Activated CD4-positive, alpha-beta T cell treated with anti-CD3 and anti-CD28 coated beads, Interleukin-2, amount 50 U/mL, for 48 hours (primary cell): ENCODE measurements at places on chromosomes 5 and 9.

DNA sequence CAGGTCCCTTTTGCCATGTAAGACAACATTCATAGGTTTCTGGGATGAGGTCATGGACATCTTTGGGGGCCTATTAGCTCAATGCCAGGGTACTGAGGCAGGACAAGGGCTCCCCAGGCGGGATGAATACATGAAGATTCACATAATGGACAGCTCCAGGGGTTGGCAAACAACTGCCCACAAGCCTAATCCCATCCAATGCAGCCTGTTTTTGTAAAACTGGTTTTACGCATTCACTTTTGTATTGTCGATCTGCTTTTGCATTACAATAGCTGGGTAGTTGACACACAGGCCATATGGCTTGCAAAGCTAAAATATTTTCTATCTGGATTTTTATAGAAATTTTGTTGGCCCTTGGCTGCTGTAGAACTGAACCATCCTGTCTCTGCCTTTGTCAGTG is 248.5 kb upstream of the PANK3 start:
- no peak for DNase-seq

GRCh38 chr9:134243778-134244467 is 79.6 kb upstream of the RNU6ATAC start:
- DNase-seq: peak; percentile 36

DNA sequence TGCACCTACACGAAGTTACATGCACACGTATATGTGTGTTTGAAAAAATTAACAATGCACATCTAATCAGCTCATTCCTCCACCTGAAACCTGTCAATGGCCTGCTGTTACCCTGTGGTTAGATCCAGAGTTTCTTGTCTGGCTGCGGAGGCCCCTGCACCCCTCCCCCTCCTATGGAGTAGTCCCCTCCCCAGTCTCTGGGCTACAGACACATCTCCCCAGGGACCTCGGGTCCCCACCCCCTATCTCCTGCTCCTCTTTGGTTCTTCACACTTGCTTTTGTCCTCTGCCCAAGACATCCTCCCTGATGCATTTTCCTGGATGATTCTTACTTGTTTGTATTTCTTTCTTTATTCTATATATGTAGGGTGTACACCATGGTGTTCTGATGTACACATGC is 27.2 kb downstream of the FAM240B start:
- DNase-seq: no peak

GRCh38 chr5:96875791-96876291 is 459 bp upstream of the ERAP2 start:
- DNase-seq: peak; percentile 29

DNA sequence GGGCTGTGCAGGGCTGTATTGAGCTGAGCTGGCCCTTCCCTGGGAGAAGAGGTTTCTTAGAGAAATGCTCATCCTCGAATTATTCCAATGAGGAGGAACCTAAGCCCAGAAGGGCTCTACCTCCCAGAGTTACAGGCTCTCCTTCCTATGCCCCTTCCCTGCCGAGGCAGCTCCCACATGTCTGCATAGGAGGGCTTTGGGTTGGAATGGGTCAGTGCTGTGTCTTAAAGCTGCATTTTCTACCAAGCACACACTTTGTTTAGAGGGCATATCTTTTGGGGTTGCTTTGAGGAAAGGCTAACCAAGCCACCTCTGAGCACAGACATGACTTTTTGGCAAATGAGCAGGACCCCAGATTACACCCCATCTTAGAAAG is 9.1 kb downstream of the NEK6 start:
- no peak for DNase-seq

DNA sequence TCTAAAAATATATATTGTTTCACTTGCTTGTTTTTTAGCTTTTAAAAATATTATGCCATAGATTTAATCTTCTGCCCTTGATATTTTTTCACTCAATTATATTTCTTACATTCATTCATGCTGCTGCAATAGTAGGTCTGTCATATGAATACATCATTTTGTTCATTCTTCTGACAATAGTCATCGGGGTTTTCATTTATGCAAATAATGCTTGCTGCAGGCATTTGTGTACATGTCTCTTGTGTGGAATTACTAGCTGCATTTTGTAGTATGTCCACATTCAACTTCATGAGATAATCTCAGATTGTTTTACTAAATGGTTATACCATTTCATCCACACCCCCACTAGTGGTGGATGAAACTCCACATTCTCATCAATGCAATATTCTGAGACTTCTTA is 5.3 kb upstream of the PLPP1 start:
- no peak for DNase-seq

- no peak for DNase-seq
Measured at GRCh38 chr5:137760719-137761516, 6.8 kb upstream of the HNRNPA0 start.
